Large intestine (tissue), 12 donors: ENCODE measurements at places on chromosomes 7 and 10.

- DNase-seq: no peak
Observed at GRCh38 chr7:2433713-2434550, 30.5 kb downstream of the CHST12 start.

DNA sequence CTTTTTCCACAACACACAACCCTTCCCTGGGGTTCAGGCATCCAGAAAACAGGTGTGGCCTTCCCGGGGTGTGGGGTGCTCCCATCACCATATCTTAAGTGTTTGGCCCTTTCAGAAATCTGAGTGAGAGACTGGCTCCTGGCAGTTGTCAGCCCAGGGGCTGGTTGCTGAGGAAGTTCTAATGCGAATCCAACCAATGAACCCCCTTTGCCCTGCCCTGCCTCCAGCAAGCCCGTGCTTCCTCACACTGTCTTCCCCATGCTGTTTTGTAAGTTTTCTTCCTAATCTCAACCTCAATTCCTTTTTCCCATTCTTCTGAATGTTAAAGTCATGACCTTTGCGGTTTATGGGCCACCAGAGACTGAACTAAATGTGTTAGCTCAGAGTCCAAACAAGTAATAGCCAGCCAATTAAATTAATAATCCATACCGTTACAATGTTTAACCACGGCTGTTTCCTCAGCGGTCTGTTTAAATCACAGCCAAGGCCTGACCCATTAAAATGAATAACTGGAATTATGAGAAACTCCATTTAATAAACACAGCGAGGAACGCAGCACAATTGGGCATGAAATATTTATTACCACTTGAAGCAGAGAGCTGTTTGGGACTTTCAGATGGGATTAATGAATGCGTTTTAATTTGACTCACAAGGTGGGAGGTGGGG, 90.9 kb upstream of the TCF7L2 start:
- DNase-seq: no peak

DNA sequence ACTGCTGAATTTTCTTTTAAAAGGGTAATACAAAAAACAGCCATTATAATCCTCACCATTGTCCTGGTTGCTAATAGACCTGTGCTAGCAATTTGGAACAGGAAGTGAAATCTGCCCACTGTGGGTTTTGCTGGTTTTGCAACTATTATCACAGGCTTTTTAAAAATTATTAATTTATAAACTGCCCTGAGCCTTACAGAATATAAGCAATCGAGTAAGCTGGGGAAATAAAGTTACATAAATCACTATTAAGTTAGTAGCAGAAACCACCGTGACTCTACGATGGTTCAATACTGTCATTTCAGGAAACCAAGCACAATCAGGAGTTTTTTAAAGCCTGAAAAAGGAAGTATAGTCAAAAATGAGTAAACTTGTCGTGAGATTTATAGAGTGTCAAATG, 62.3 kb downstream of the TMEM26 start:
- no peak for DNase-seq

GRCh38 chr7:44322631-44323363, 2.6 kb downstream of the CAMK2B start:
- DNase-seq: no peak

- no peak for DNase-seq
Observed at GRCh38 chr7:44377134-44377463, 51.7 kb upstream of the CAMK2B start.

GRCh38 chr7:90194911-90195809, 16.4 kb upstream of the STEAP2 start:
- DNase-seq: no peak

DNA sequence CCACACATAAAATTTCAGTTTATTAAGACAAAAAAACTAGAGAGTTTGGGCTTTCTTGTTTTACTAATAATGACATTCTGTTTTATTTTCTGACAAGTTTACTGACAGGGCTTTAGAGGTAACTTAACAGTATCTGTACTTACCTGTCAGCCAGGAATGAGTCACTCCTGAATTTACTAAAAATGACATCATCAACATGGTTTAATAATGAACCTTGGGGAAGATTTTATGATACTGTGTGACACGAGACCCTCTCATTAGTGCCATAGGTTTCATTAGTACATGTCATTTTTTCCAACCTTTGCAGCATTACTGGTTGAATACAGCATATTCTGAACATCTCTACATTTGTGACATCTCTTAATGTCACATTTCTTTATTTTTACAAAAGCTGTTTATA, 131.1 kb downstream of the KCND2 start:
- DNase-seq: no peak

DNA sequence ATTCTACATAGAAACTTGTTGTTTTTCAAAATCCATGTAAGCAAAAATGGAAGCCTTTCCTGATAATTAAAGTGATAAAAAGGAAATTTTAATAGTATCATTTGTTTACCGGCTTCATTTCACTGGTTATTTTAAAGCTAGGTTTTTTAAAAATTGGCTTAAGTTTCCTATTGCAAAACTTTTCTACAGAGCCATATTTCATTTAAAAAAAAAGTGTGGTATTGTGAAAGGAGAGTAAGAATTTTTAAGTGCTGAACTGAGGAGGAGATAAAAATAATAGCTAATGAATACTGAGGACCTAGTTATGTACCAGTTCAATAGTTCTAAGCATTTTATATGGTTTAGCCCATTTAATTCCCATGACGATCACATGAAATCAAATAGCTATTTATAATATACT, 172.2 kb upstream of the COL1A2 start:
- DNase-seq: no peak

DNA sequence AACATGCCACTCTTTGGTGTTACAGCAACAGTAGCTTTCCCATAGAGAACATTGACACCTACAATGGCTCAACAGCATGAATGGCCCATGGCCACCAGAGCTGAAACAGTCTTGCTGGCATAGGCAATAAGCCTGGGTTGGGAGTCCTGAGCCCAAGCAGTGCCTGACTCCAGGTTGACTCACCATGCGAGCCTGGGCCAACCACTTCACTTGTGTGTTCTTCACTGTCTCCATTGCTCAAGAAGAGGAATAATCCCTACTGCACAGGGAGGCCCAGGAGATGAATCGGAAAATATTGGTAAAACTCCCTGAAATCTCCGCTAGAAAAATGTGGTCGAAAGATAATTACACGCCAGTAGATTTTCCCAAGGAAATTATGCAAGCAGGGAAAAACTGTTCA, 89.2 kb upstream of the INHBA start:
- no peak for DNase-seq

DNA sequence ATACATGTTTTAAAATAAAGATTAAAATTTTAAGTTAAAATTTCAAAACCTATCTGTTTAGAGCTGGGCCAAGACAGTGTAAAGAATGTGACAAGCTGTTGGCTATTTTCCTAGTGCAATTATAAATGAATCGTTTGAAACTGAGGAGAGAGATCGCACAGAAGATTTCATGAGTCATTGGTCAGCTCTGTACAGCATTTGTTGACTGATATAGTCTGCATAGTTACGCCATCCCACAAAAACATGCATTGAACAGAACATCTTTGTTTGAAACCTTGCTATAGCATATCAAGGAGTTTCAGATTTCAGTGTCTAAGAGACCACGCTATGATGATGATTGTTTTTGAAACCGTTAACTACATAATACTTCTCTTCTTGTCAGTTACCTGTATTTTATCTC, 1.3 kb upstream of the C10orf67 start:
- no peak for DNase-seq

GRCh38 chr7:77450054-77450453, 33.9 kb upstream of the GSAP start:
- no peak for DNase-seq

DNA sequence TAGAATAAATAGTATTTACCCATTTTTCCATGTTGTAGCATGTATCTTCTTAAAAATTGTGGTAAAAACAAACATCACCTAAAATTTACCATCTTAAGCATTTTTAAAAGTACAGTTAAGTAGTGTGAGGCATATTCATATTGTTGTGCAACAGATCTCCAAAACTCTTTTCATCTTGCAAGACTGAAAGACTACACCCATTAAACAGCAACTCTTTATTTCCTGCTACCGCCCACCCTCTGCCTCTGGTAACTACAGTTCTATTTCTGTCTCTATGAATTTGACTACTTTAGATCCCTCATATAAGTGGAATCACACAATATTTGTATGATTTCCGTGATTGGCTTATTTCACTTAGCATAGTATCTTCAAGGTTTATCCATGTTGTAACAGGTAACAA, 40.0 kb upstream of the AGBL3 start:
- DNase-seq: no peak

GRCh38 chr10:11891776-11892486, 68.8 kb downstream of the PROSER2 start:
- no peak for DNase-seq

DNA sequence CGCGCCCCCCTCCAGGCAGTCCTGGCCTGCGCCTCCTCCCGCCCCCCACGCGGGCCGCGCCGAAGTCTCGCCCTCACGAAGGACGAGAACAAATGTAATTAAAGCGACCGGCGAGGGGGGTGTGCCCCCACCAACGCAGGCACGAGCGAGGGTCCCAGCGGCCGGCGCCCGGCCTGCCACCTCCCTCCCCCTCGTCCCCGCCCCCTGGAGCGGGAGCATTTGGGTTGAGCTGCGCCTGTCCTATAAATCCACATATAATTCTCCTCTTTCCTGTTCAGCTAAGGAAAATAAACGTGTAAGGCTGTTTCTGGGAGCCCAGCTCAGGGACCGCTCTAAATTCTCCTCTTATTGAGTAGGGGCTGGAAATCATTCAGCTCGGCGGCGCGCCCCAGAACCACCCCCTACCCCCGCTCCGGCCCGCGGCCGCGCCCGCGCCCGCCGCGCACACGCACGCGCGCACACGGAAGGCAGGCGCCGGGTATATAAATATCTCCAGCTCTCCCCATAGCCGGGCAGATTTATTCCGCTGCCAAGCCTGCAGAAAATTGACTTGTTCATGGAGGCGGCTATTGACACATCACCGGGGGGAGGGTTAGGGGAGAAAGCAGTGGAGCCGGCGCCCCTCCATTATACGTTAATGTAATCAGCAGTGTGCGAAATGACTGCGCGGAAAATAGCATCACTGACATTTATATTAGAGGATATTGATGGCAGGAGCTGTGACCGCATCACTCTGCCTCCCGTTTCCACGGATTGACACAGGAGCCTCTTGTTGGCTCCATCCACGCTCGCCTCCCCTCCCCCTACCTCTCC, 61.6 kb upstream of the BTRC start:
- no peak for DNase-seq

DNA sequence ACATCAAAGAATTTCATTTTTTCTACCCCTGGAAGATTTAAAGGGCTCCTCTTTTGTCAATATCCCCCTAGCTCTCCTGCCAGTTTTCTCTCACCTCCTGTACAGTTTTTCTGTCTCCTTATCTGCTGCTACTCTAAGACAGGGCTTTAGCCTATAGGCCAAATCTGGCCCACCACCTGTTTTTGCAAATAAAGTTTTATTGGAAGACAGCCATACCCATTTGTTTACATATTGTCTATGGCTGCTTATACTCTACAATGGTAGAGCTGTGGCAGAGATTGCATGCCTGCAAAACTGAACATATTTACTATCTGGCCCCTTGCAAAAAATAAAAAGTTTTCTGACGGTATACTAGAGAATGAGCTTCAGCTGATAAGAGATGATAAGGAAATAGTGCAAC, 37.4 kb upstream of the GARS1 start:
- DNase-seq: no peak

GRCh38 chr7:1249731-1250130, 17.1 kb downstream of the UNCX start:
- DNase-seq: no peak

DNA sequence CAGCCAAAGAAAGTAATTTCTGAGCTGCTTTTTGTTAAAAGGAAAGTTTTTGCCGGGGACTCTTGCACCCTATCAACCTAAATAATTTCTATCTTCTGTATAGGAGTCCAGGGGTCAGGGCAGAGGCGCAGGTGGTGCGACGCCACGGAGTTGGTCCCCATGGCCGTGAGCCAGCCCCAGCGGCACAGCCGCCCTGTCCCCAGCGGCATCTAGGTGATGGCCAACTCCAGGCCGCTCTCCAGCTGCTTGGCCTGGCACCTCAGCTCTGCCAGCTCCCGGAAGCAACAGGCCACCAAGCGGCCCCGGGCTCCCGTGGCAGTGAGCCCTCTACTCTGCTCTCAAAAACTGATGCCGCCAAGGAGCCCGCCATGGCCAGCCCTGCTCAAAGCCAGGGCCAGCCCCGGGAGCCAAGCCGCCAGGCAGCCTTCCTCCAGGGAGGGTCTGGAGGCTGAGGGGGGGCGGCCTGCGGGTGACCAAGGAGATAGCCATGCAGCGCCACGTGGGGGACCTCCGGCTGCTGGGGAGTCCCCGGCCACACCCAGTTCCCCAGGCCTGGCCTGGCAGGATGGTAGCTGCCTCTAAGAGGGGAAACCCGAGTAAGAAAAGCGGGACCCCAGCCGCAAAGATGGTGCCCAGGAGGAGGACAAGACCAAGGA, 22.8 kb upstream of the LANCL2 start:
- no peak for DNase-seq
